ENCODE measurements at places on chromosomes 3 and 15. TPM values are rescaled to one million over a fixed set of nuclear protein-coding genes. Genes with fewer than 3 reads are reported as not detected.

The GUCA1C gene
- total RNA-seq = not detected

The SERPINI2 gene
- not detected for total RNA-seq

The PPP1R14D gene
- total RNA-seq = 170 TPM

The ISL2 gene
- total RNA-seq = not detected

The LRRC58 gene
- total RNA-seq = 23.2 TPM

The RMDN3 gene
- 33.2 TPM for total RNA-seq

The LTK gene
- total RNA-seq = 14.1 TPM

The RTP1 gene
- total RNA-seq = not detected

The PCBP4 gene
- total RNA-seq = 56.1 TPM

The PROK2 gene
- total RNA-seq = not detected

The GLDN gene
- total RNA-seq = 3.7 TPM

The FRMD4B gene
- total RNA-seq = 27.7 TPM

The MYEF2 gene
- total RNA-seq = 21.6 TPM

The MEGF11 gene
- total RNA-seq = 0.16 TPM

The RSRC1 gene
- 5.6 TPM for total RNA-seq

The TMEM44 gene
- 52.0 TPM for total RNA-seq

The ACVR2B gene
- total RNA-seq = 7.6 TPM

The HRG gene
- total RNA-seq = not detected

- DNase-seq = no peak
Observed at GRCh38 chr15:84599906-84600305, 903 bp upstream of the ZSCAN2 start.

GRCh38 chr3:171266740-171267073, 193.5 kb downstream of the TNIK start:
- DNase-seq = no peak

GRCh38 chr15:65339416-65339815, 34.9 kb downstream of the RNU5B-1 start:
- DNase-seq = no peak

GRCh38 chr3:183695569-183696364, 1.8 kb upstream of the YEATS2 start:
- no peak for DNase-seq

GRCh38 chr3:4703054-4703480, 209.9 kb downstream of the ITPR1 start:
- no peak for DNase-seq

DNA sequence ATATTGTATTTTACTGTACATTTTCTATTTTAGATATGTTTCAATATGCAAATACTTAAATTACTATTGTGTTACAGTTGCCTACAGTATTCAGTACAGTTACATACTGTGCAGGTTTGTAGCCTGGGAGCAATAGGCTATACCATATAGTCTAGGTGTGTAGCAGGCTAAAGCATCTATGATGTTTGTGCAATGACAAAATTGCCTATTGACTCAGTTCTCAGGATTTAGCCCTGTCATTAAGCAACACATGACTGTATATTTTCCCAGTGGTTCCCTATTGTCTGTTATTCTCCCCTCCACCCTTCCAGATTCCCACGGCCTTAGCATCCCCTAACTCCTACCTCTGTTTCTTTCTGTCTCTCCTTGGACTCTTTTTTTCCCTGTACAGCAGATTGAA, 10.7 kb downstream of the MOBP start:
- no peak for DNase-seq

DNA sequence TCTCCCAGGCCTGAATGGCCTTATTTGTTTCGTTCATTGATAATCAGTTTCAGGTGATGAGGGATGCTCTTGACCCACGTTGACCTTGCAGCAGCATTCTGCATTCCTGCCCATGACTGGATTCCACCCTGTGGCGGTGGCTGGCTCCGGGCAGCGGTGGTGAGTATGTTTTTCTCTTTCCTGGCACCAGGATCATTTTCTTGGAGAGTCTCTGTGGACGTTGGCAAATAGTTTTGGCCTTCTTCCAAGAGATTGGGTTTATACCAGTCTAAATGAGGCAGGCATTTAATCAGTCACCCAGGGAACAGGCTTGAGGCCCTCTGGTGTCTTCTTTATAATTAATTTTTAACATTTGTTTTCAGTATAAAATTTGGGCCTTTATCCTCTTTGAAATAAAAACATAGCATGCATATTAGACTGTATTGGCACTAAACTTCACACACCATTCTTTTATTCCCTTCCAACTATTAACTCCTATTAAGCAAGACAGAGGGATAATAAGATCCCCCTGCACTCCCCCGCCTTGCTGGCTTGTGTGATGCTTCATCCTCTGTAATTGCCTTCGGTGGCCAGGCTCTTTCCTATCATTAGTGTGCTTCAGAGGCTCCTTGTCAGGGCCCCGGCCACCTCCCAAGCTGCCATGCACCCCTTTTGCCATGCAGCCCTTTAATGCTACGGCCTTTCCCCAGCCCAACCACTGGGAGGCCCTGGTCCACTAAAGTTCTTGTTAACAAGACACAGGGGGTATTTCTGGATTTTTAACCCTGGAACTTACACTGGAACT, 176.2 kb upstream of the TOPAZ1 start:
- DNase-seq = no peak

DNA sequence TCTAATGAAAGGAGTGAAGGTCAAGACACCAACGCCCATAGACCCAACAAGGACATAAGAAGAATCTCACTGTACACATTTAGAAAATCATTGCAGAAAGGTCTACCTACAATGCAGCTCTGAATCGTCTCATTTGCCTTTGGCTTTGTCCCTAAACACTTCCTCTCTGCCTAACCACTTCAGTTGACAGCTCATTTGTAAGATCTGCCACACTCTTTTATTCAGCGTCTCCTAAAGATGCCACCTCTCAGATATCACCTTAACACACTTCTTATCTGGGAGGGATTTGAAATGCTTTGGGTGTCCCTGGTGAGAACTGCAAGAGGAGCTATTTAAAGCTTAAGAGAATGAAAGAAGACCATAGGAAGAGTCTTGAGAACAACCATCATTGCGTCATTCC, 38.7 kb downstream of the RAB27A start:
- DNase-seq = no peak

- no peak for DNase-seq
Observed at GRCh38 chr15:89175617-89176191, 45.7 kb downstream of the RLBP1 start.

GRCh38 chr3:185630182-185630622, 44.1 kb downstream of the SENP2 start:
- peak; percentile 49 for DNase-seq

DNA sequence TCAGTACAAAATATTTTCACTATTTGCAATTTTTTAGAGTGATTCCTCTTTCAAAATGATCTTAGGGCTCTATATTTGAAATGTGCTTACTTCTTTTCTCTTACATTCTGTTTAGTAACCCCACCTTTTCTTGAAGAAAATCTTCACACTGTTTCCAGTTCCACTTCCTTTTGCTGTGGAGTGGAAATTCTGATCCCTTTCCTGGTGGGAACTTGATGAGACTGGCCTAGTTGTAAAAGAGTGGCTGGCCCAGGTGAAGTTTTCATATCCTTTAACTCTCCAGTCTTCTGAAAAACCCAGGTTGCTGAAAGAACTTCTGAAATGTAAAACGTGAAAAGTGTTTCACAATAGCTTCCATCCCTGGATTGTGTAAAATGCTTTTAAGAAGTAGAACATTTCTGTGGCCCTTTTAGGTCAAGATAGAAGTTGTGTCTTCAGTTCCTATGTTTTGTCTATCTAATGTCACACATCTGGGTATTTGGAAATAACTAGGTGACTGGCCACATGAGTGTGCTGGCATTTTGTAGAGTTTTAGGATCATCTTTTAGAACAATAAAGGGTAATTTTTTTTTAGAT, 84.8 kb upstream of the LRIG1 start:
- no peak for DNase-seq

DNA sequence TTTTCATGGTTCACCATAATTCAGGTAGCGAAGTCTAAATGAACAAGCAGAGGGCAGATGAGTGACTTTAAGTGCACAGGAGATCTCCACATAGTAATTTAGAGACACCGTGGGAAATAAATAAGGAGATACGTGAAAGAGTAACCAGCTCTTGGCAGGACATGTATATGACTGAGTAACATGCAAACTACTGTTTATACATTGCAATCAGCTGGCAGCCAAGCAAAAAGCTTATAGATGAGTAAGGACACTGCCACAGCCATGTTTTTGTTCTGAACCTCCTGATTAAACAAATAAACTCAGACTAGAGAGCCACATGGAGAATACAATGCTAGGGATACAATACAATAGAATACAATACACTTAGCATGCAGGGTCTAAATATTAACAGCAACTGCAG, 252.4 kb downstream of the FHIT start:
- DNase-seq = no peak

- no peak for DNase-seq
Observed at GRCh38 chr3:98728672-98729071, 34.5 kb upstream of the ST3GAL6 start.

GRCh38 chr3:132344666-132345280, 27.6 kb downstream of the ACP3 start:
- no peak for DNase-seq

- no peak for DNase-seq
Observed at GRCh38 chr15:55669270-55669669, 73.7 kb downstream of the PRTG start.

- DNase-seq = no peak
Observed at GRCh38 chr3:88618021-88618645, 468.4 kb downstream of the C3orf38 start.

- DNase-seq = no peak
Observed at GRCh38 chr15:65675551-65675950, 53.8 kb downstream of the SLC24A1 start.

GRCh38 chr3:157089455-157090221, 70.3 kb downstream of the CCNL1 start:
- DNase-seq = peak; percentile 67

- DNase-seq = no peak
Observed at GRCh38 chr3:36874424-36874823, 70.4 kb downstream of the TRANK1 start.

- DNase-seq = no peak
Observed at GRCh38 chr15:72463702-72464101, 10.4 kb upstream of the ARIH1 start.

DNA sequence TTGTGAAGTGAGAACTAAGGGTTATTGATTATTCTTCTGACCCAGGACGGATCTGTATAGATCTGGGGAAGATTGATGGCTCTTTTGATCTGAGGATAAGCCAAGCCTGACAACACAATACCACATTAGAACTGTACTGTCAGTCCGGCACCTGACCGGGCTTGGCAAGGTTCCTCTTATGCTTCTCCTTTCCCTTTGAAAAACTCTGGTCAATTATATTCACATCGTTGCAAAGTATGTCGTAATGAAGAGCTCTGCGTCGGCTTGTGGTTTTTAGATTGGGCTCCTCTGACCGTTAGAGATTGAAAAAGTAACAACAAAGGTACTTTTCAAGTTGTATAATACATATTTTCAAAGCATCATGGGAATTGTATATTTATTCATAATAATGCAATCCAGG, 389.8 kb downstream of the NR2F2 start:
- no peak for DNase-seq

DNA sequence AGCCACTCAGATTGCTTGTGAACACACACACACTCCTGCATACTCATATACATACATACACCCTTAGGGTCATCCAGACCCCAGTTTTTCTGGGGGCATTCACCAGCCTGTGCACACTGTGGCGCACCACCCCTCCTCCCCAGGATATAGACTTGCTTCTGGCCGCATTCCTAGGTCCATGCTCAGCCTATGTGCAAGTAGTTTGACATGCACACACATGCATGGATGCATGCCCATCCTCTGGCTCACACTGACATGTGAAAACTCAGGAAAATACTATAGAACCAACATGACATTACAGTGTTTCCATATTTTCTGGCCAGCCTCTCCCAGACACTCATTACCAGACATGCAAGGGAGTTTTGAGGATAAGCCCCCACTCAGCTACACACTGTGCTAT, 79.3 kb upstream of the POLG start:
- DNase-seq = no peak

DNA sequence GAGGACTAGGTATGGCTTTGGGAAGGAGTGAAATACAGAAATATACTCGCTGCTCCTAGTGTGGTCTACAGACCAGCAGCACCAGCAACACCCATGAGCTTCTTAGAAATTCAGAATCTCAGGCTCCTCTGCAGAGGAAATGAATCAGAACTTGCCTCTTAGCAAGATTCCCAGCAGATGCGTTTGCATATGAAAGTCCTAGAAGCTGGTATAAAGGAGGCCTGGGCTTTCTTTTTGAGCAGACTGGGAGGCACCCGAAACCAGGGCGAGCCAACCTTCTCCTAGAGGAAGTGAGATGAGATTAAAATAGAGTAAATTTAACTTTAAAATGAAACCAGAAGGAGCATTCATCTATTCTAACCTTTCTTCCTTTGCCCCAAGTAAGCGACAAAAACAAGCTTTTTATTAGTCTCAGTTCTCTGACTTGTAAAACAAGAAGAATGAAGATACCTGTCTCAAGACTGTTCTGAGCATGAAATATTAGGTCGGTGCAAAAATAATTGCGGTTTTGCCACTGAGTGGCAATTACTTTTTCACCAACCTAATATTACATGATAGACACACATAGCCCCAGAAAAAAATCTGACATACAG, 140.0 kb downstream of the PDZRN3 start:
- no peak for DNase-seq

GRCh38 chr3:114586119-114586518, 292.3 kb downstream of the TIGIT start:
- DNase-seq = no peak

DNA sequence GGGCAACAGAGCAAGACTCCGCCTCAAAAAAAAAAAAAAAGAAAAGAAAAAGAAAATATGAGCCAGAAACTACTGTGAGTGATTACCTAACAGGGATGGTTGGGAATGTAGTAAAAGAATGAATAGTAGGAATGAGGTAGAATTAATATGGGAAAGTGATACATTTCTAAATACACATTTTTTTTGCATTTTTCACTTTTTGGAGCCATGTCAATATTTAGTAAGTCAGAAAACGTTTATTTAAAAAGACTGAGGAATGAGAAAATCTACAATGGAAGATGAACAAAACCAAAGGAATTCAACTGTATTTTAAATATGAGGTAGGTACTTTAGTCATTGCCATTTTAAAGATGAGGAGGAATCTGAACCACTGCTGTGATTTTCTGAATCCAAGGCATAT, 817.2 kb upstream of the CADM2 start:
- DNase-seq = no peak

- no peak for DNase-seq
Observed at GRCh38 chr3:122982216-122983185, 45.1 kb downstream of the SEMA5B start.

- no peak for DNase-seq
Observed at GRCh38 chr3:43817825-43818224, 127.1 kb downstream of the ABHD5 start.

- DNase-seq = no peak
Observed at GRCh38 chr3:10389339-10389738, 68.4 kb upstream of the SEC13 start.

GRCh38 chr15:32642667-32643435, 1.3 kb downstream of the SCG5 start:
- DNase-seq = no peak
